ENCODE measurements at places on chromosomes 7 and 10.

GRCh38 chr10:28425422-28425821, 107.5 kb upstream of the WAC start:
- DNase-seq, result no peak

GRCh38 chr7:142833174-142834048, 21.5 kb upstream of the EPHB6 start:
- no peak for DNase-seq

- peak; percentile 89 for DNase-seq
These were observed at the start of gene BAMBI for GRCh38 chr10:28676968-28677887. Gene BAMBI, plus strand, starts transcription at chr10:28677521. Its CDS starts 377 bp downstream, at chr10:28677898.

GRCh38 chr10:64376167-64376566, 855.0 kb downstream of the REEP3 start:
- DNase-seq, result no peak

DNA sequence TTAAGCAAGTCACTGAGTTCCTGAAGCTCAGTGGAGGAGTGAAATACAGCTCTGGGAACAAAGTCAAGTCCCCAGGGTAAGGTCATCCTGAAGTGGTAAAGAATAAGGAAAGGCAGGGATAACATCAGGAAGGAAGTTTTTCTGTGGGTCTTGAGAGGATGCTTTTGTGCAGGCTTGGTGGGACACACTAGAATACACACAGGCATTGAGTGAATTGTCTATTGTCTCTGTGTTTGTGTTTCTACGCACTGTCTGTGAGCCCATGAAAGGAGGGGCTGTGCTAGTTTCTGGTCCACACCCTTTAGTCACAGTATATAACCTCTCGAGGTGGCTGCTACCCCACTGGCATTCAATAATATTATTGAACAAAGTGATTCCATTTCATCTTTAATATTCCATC, 95.8 kb upstream of the ABCB5 start:
- no peak for DNase-seq

- DNase-seq, result peak; percentile 93
These were observed 302.4 kb upstream of the NFE2L3 start for GRCh38 chr7:25849500-25850184.

GRCh38 chr7:78529392-78529791, 730.8 kb downstream of the PHTF2 start:
- DNase-seq, result no peak

DNA sequence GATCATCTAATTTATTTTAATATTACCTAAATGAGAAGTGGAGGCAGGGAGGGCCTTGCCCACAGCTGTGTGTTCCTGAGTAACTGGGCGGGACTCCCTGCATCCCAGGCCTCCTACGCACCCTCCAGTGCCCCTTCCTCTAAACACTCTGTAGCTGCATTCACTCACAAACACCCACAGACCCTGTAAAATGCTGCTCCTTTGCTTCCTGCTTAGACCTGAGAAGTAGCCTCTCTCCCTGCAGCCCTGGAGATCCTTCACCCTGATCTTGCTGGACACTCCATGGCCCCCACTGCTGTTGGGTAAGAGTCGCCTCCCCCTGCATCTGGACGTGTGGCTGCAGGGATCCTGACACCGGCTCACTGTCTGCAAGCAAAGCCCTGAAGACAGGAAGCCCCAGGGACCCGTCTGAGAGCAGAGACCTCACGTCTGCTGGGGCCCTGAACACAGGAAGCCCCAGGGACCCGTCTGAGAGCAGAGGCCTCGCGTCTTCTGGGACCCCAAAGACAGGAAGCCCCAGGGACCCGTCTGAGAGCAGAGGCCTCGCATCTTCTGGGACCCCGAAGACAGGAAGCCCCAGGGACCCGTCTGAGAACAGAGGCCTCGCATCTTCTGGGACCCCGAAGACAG, 589.8 kb downstream of the DNAJB6 start:
- DNase-seq, result no peak

- peak; percentile 29 for DNase-seq
These were observed 178.7 kb upstream of the PPP2R2D start for GRCh38 chr10:131722121-131722520.

DNA sequence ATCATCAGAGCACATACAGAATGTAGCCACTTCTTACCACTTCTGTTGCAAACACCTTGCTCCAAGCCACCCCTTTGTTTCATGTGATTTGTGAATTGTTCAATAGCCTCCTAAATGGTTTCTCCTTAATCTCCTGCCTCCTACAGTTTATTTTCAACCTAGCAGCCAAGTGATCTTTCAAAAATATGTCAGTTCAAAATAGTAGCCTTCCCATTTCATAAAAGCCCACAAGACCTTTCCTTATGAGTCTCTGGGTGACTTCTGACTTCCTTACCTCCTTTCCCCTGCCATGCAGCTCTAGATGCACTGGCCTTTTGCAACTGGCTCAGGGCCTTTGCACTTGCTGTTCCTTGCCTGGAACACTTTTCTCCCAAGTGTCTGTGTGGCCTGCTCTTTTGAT, 4.8 kb downstream of the MINDY4 start:
- DNase-seq, result no peak

GRCh38 chr7:107007007-107007891, 37.3 kb upstream of the PRKAR2B start:
- no peak for DNase-seq

- DNase-seq, result no peak
These were observed 170.3 kb upstream of the PODXL start for GRCh38 chr7:131726686-131727085.

- DNase-seq, result no peak
These were observed 650.4 kb upstream of the CELF2 start for GRCh38 chr10:10367264-10367663.

GRCh38 chr7:70693686-70694433, 438.1 kb upstream of the GALNT17 start:
- no peak for DNase-seq

DNA sequence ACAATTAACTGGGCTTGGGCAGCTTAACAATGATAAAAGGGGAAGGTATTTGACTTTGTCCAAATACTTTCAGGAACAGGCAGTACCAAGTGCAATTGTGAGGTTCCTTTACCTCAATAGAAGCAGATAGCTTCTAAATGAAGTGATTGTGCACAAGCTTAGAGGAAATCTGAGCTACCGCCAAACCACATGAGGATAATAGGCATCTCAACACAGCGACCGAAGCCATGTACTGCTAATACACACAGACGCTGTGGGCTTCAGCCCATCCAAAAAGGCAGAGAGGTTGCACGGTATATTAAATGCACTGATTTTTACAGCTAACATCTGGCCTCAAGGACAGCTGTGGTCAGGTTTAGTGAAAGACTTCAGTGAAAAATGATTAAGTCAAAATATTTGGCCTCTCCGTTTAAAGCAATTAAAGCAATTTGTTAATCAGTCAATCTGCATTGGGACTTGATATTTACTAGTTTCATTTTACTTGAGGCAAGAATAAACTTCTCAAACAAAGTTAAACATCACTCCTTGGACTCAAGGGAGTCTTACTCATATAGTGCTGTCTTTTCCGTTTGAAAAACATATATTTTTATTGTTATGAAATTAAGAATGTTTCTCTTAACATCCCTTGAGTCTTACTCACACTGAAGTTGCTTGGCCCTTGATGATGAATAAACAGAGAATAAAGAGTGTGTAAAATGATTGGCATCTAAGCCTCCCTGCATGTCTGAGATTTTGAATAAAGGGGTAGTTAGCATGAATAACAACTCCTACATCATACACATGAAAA, 306.3 kb downstream of the C7orf25 start:
- DNase-seq, result no peak

GRCh38 chr10:117757086-117757720, 214.7 kb downstream of the EMX2 start:
- no peak for DNase-seq

GRCh38 chr10:63642808-63643207, 121.6 kb downstream of the REEP3 start:
- DNase-seq, result no peak

GRCh38 chr7:137846827-137847567, at the start of gene DGKI:
Gene DGKI, minus strand, starts transcription at chr7:137846974.
- DNase-seq, result no peak

- no peak for DNase-seq
These were observed 35.7 kb downstream of the STAMBPL1 start for GRCh38 chr10:88915781-88916180.

GRCh38 chr7:44748045-44748947, at the start of gene ZMIZ2:
Gene ZMIZ2, plus strand, starts transcription at chr7:44748847. Its CDS starts 7,403 bp downstream, at chr7:44756250.
- peak; percentile 82 for DNase-seq

- DNase-seq, result no peak
These were observed 70.1 kb downstream of the CHCHD3 start for GRCh38 chr7:133011746-133012145.

- no peak for DNase-seq
These were observed 63.1 kb downstream of the PYROXD2 start for GRCh38 chr10:98351831-98352402.

DNA sequence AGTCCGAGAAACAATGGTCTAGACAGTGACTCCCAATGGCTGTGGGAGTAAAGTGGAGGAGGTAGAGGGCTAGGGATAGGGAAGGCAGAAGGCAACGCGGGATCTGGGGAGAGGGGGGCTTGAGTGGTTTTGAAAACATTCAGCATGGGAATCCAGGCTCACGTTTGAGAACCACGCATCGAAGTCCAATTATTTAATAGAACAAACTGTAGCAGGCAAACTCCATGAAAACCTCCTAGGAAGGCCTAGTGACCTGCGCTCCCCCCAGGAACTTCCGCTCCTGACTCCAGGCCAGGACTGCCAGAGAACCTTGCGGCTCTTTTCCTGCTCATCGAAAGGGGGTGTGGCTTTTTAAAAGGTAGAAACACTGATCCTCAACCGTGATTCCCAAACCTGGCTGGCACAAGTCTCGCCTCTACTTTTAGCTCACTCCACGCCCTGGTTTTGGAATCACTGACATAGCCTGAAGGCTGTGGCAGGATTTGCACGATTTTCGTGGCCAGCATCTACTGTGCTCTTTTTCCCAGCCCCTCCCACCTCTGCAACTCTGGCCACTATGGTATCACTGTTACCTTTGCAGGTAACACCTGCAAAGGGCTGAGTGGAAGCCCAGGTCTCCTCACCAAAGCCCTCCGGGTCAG, 43.4 kb downstream of the MYOF start:
- DNase-seq, result no peak

DNA sequence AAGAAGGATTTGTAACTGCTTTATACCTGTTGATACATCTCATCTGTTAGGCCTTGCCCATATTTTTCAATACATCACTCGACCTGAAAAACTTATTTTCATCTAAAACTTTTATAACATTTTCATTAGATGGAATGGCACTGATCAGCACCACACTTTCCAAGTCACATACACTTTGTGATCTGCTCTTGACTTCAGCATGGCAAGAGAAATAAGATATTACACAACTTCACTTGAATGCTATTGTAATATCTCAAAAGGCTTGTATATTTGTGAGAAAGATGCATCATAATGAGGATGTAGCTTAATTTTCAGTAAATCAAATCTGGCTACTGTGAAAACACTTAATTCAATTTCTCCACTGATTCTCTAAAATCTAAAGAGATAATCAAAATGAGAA, 126.2 kb downstream of the MICU1 start:
- DNase-seq, result no peak

GRCh38 chr10:95261926-95262325, 28.9 kb downstream of the PDLIM1 start:
- no peak for DNase-seq

GRCh38 chr10:70367195-70367796, 15.1 kb downstream of the LRRC20 start:
- peak; percentile 53 for DNase-seq

GRCh38 chr10:30509508-30509907, 75.5 kb downstream of the MAP3K8 start:
- DNase-seq, result no peak

- no peak for DNase-seq
These were observed 57.9 kb downstream of the ZNF467 start for GRCh38 chr7:149715476-149715875.

- DNase-seq, result no peak
These were observed 12.3 kb upstream of the SNX10 start for GRCh38 chr7:26279405-26279804.

GRCh38 chr10:1600861-1601260, 136.5 kb downstream of the ADARB2 start:
- no peak for DNase-seq

GRCh38 chr7:142108728-142109505, 2.6 kb upstream of the MGAM2 start:
- DNase-seq, result no peak

GRCh38 chr10:124185084-124185483, 91.7 kb upstream of the CHST15 start:
- DNase-seq, result no peak

DNA sequence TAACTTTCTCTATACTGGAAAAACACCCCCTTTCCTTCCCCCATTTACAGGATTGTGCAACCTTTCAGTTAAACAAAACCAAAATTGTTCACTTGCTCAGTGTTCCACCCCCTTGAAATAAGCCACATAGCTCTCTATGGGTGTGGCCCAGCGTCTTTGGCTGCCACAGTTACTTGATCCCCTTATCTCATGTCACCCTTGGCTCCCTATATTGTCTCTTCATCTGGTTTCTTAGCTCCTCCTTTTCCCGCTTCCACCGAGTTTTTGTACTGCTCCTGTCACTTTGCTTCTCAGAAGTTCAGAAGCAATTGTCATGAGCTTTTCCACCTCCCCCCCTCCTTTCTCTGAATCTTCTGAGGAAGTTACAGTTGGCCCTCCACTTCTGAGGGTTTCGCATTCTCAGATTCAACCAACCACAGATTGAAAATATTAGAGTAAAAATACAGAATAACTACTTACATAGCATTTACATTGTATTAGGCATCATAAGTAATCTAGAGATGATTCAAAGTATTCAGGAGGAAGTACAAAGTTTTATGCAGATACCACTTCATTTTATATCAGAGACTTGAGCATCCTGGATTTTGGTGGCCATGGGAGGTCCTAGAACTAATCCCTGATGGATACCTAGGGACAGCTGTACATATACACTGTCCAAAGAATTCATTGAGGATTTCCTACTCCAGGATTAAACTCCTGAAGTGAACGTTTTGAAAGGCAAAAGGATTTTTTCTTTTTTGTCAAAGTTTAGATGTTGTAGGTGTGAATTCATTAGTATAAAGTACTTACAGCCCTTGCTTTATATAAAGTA, 60.4 kb downstream of the ADD3 start:
- no peak for DNase-seq

DNA sequence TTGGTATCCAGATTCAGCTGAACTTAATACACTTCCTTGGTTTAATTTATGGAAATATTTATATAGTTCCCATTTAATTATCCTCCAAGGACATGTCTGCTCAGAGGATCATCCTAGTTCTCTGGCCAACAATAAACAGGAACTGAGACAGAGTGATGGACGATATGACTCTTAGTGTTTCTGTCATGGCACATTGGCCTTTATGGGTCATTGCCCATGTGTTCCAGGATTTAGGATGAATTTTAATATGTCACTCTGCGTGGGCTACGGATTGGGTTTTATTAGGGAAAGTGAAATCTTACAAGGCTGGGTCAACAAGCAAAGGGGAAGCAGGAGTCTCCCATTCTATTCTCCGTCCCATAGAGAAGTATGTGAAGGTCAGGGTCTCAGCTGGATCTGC, 18.8 kb upstream of the TNPO3 start:
- DNase-seq, result no peak

- DNase-seq, result no peak
These were observed 923 bp downstream of the TNPO3 start for GRCh38 chr7:129053938-129054437.

DNA sequence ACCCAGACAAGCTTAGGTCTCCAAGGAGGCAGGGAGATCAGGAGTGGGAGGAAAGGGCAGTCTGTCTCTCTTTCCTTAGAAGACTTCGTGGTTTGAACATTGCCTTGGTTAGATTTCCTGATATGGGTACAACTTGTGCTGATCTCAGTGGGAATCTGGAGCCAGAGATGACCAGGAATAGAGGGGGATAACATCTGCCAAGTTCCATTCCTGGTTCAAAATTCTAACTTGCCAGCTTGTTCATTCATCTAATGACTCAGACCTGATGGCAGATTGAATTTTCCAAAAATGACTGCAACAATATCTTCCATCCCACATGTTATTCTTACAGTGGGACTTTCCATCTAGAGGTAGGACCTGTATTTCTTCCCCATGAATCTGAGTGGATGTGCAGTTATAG, 394.3 kb upstream of the PODXL start:
- no peak for DNase-seq

All from SJSA1 (cell line).